ENCODE measurements at places on chromosomes 13 and 19.

DNA sequence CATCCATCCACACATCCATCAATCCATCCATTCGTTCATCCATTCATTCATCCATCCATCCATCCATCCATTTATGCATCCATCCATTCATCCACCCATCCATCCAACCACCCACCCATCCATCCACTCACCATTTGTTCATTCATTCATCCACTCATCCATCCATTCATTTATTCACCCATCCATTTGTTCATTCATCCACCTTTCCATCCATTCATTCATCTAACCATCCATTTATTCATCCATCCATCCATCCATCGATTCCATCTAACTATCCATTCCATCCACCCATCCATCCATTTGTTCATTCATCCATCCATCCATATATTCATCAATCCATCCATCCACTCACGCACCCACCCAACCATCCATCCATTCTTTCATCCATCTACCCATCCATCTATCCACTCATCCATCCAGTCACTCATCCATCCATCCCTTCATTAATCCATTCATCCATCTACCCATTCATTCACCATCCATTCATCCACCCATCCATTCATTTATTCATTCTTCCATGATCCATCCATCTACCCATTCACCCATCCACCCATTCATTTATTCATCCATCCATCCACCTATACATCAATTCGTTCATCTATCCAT is 225.0 kb downstream of the TUBA3C start:
- DNase-seq, result no peak

DNA sequence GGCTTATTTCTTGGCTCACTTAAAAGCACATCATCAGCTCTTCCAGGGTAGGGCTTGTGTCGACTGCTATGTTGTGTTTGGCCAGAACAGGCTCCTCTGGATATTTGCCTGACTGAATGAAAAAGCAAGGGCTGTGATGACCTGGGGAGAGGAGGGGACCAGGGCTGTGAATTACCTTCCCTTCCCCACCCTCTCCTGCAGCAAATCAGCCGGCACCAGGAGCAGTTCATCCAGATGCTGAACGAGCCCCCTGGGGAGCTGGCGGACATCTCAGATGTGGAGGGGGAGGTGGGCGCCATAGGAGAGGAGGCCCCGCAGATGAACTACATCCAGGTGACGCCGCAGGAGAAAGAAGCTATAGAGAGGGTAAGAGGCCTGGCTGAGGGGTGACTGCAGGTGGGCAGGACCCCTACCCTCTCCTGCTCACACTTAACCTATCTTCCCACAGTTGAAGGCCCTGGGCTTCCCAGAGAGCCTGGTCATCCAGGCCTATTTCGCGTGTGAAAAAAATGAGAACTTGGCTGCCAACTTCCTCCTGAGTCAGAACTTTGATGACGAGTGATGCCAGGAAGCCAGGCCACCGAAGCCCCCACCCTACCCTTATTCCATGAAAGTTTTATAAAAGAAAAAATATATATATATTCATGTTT is 4.4 kb downstream of the GADD45GIP1 start:
- no peak for DNase-seq

DNA sequence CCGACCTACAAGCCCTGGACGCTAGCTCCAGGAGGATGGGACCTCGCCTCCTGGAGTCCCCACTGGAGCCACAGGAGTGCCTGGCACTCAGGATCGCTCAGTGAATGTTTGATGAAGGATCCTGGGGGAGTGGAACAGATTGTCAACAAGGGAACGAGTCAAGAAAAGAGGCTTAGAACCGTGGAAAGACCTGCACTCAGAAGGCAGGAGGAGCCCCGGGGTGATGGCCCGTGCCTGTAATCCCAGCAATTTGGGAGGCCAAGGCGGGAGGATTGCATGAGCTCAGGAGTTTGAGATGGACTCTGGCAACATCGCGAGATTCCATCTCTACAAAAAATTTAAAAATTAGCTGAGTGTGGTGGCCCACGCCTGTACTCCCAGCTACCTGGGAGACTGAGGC is 38.9 kb downstream of the ATP12A start:
- no peak for DNase-seq

DNA sequence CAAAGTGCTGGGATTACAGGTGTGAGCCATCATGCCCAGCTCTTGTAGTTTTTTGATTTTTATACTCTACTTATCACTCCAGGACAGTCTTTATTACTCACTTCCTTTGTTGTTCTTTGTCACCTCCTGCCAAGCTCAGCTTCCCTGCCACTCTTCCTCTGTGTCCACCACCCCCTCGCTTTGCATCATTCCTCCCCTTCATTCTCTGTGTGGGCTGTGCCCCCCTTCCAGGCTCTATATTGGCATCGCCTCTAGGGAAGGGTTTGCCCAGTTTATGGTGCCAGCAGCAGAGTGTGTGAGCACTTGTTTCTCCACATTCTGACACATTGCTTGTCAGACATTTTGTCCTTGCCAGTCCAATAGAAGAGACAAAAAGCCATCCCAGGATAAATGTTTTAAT is 15.1 kb downstream of the ZNF302 start:
- DNase-seq, result no peak

GRCh38 chr13:29756506-29756905 is 93.9 kb downstream of the UBL3 start:
- no peak for DNase-seq

DNA sequence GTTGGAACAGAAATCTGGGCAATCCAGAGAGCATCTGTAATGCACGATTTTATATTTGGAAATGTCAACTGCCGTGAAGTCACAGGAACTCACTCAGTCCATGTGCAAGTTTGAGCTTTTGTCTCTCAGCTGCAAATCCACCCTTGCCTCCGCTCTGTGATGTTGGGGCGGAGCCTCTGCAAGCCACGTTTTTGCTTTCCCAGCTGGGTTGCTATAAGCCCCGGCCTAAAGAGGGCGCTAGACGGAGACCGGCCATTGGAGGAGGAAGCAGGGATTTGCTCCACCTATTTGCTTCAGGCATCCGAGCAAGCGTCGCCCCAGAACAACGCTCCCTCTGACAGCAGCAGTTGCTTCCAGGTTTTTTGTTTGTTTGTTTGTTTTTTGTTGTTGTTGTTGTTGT is 56.2 kb downstream of the TRPM4 start:
- peak; percentile 17 for DNase-seq

DNA sequence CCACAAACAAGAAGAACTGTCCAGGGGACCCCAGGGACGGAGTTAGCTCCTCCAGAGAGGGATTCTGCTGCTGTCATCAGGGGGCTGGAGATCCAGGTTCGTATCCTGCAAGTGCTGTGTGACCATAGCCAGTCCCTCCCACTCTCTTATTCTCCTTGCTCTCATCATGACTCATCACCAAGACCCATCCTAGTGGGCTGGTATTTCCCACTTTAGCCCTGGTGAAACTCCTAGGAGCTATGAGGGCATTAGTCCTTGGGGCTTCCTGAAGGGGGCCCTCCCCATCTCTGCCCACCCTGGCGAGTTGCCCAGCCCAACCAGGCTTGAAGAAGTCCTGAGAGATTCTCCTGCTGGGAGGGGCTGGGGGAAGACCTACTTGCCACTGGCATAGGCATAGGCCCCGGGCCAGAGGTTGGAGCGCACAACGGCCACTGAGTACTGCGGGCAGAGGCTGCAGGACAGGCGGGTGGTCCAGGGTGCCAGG is 7.5 kb upstream of the DMWD start:
- DNase-seq, result no peak

- peak; percentile 43 for DNase-seq
Observed at GRCh38 chr19:18915639-18916038, 3.5 kb downstream of the COPE start.

- peak; percentile 90 for DNase-seq
Observed at GRCh38 chr13:78160793-78161192, 242.2 kb upstream of the EDNRB start.

DNA sequence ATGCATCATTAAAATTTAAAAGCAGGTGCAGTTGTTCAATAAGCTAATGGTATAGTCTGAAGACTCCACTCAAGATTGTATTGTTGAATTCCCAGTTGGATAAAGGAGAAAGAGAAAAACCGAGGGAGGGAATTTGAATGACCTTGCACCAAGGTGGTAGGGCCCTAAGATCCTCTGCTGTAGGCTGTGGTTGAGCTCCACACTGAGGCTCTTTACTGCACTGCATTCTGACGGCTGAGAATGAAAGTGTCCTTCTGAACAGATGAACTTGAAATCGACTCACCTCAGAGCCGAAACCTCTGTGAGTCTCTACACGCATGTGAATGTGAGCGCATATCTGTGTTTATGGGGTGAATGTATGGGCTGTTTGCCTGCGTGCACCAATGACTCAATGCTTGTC is 388.9 kb upstream of the DACH1 start:
- peak; percentile 32 for DNase-seq

DNA sequence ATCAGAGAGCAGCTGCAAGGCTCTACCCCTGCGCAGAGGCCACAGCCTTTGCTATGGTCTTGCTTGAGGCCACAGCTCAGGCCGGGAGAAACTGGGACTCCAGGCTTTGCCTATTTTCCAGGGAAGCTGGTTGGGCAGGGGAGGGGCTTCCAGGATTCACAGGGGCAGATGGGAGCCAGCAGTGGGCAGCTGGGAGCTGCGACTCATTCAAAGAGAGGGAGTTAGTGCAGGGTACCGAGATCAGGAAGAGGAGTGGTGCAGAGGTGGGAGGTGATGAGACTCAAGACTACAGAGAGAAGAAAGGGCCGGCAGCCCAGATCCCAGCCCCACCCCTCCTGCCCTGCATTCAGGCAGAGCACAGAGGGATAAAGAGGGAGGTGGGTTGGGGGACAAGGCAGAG is 12.1 kb downstream of the ADGRE5 start:
- DNase-seq, result no peak

DNA sequence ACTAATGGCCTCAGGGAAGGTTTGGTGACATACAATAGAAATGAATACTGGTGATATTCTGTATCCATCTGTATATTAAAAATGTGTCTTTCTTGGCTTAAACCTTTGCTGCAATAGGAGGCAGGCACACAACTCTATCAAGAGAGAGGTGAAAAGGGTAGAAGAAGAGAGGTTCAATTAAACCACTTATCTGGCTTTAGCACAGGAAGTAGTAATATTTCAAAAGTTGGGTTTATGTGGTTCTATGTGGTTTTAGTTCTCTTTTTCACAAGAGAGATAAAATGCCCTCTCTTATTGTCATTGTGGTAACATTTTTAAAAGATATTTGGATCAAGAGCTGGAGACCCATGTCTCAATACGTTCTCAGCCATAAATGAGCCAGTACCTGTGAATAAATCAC is 146.2 kb upstream of the FNDC3A start:
- peak; percentile 31 for DNase-seq

DNA sequence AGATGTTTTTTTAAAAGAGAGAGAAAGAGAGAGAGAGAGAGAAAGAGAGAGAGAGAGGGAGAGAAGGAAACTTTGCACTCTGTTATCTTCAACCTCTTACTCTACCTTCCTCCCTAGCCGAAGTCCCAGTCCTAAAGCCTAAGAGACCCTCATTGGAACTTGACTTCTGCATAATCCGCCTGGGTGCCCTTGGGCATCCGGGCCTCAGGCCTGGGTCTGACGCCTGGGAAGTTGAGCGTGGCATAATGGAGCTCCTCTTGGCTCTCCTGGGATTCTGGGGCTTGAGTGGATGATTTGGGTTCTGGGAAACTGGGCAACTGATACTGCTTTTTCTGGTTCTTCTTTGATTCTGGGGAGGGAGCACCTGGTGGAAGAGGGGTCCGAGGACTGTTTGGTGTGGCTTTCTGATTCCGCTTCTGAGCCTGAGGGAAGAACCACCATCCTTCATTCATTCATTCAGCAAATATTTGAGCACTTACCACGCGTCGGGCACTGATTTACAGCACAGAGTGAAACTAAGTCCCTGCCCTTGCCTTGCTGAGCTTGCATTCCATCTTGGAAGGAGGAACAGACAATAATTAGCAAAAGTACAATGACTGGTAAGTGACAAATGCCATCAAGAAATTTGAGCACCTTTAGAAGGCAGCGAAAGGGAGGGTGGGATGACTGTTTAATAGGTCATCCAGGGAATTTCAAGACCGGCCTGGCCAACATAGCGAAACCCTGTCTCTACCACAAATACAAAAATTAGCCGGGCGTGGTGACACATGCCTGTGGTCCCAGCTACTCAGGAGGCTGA is 6.3 kb downstream of the SIGLEC10 start:
- DNase-seq, result no peak

GRCh38 chr13:42420304-42420703 is 148.4 kb downstream of the AKAP11 start:
- DNase-seq, result no peak

- no peak for DNase-seq
Observed at GRCh38 chr19:35165200-35166058, 10.9 kb downstream of the FXYD5 start.

Measured in Kasumi-1 (cell line).